ENCODE measurements at places on chromosomes 12 and 14.
A peak's percentile ranks its signal among the peaks of the same experiment; 100 is the strongest.

GRCh38 chr12:26097046-26097878, 27.6 kb downstream of the BHLHE41 start:
- peak; percentile 70 for DNase-seq

DNA sequence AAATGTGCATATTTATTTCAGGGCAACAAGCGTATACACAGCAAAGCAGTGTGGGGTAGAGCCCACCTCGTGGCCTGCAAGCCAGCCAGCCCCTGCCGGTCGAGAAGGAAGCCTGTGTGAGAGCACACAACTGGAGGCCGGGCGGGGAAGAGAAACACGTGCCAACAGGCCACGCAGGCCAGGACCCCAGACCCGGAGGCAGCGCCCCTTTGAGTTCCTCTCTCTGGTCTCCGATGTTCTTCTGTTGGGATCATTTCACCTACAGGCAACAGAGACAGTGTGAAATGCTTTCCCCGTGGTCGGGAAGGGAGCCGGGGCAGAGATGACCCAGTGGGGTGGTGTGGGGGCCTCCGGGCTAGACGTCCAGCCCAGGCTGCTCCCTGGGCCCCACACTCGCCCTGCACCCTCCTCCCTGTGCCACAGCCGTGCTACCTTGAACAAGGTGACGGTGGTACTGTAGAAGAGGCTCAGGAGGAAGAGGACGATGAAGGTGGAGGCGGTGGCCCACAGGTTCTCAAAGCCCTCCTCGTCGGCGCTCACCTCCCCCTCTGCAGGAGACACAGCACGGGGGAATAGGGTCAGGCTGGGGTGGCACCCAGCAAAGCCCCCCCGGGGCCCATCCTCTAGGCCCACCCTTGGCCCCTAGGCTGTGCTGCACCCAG, 325.5 kb downstream of the TMEM121 start:
- DNase-seq = no peak

DNA sequence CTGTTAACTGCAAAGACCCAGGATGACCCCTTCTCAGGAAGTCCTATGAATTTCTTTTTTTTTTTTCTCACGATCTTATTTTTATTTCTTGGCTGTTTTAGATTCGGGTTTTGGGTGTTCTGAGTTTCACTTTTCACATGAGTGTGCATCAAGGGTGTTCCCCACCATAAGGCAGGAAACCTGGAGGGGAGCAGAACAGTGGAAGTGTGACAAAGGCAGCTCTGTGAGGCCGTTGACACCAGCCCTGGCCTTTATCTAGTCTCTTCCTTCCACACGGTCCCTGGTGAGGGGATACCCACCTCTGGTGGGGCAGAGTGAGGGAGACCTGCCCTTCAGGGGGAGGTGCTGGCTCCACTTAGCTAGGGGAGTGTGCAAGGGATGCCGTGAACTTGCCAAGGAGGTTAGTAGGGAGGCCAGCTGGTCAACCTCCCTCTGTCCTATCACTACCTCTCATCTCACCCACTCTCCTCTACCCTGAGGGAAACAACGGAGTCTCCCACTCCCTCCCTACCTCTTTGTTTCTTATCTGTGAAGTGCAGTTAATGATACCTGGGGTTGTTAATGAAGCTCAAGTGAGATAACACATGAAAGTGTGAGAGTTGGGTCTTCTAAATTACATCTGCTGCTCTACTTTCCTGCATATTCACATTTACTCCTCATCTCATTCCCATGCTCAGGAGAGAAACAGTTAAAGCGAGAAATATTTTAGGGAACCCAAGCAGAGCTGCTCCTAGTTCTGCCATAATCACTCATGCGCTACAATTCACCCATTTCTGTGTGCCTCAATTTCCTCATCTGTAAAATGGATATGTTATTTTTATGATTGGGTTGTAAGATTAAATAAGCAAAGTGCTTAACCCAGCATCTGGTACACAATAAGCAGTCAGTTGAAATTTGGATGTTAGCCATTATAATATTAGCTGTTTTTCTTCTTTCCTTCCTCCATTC, 4.4 kb upstream of the GALNT6 start:
- DNase-seq = no peak

DNA sequence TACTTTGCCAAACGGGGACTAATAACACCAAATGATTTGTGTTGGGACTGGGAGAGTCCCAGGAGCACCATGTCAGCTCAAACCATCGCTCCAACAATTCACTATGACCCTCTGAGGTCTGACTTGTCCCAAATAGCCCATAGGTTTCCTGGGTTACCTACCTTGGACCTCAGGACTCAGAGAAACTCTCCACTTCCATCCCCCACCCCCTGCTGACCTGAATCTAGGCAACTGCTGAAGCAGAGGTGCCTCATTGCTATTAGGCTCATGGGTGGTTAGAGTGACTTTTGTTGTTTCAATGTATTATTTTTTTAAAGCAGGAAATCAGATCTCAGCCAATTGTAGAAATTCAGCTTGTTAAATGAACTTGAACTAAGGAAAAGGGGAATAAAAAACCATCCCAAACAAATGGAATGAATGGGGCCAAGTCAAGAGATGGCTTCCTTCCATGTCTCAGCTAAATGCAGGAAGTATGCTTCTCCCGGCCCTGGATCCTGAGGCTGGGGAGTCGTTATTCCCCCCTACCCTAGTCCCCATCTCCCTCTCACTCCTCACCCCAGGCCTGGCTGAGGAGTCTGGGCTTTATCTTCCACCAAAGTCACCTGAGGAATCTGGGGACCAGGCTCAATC, 80.9 kb upstream of the SLC24A4 start:
- DNase-seq = no peak

- DNase-seq = no peak
Measured at GRCh38 chr14:94774344-94775090, 4.6 kb upstream of the GSC start.

DNA sequence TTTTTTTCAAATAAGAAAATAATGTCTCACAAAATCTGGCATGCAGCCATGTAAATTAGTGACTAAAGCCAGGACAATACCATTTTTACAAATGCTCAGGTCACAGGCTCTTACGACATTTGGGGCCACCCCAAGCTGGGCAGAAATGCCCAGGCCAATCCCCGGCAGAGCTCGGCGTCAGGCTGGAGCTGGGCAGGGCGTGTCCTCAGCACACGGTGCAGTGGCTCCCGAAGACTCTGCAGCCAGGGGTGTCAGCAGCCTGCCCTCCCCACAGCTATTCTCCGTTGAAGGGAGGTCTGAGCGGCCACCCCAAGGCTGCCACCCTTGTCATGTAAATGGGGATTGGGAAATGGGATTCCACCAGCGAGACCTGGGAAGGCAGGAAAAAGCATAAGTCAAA, 158.6 kb downstream of the DICER1 start:
- no peak for DNase-seq

- peak; percentile 17 for DNase-seq
Measured at GRCh38 chr12:124734224-124734788, 129.4 kb downstream of the SCARB1 start.

DNA sequence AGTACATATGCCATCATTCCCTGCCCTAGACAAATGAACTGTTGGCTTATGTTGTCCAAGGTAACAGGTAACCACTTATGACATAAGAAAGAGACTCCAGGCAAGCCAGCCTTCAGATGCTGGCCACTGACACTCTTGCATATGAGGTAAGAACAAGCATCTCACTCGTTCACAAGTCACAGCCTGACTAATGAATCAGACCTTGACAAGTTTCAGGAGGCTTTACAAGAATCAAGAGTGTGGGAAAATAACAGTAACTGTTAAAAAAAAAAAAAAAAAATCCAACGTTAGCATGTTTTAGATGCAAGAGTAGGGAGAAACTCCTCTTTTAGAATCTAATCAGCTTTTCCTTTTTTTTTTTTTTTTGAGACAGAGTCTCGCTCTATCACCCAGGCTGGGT, 40.7 kb downstream of the ZFYVE1 start:
- DNase-seq = no peak

DNA sequence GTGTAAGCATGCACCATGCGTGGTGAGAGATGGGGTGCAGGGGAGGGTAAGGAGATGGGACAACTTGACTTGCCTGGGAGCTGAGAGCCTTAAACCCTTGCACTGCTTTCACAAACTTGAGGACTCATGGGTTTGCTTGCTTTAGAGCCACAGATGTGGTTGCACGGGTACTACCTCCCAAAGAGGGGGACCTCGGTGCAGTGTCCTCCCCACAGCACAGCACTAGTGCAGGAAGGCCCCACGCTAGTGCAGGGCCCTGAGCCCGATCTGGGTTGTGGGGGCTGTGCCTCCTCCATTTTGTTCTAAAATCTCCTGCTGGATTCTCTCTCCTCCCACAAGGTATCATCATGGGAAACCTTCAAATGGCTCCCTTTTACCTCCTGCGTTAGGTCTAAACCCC, 11.2 kb downstream of the KRT72 start:
- no peak for DNase-seq

GRCh38 chr14:97021001-97021400, 223.8 kb downstream of the VRK1 start:
- DNase-seq = no peak

DNA sequence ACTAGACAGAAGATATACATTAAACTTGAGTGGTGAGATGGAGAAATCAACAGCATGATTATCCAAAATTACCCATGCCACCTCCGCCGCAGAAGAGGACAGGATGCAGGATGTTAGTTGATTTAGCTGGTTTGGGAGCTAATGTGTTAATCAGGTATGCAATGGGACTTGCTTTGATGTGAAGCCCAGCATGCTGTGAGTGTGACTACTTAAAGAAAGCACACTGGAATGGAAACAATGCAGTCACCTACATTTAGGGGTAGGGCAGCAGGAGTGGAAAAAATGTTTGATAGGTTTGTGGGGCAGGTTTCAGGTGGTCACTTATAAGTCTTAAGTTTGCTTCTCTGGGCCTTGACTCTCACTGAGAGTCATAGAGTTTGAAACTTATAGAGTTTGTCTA, 170.0 kb upstream of the DAAM1 start:
- DNase-seq = no peak

GRCh38 chr12:94621662-94622359, 28.5 kb downstream of the TMCC3 start:
- peak; percentile 66 for DNase-seq

- peak; percentile 93 for DNase-seq
Measured at GRCh38 chr12:116916714-116917114, 6.0 kb downstream of the FBXW8 start.

GRCh38 chr14:24100197-24100981, 6.3 kb downstream of the PCK2 start:
- no peak for DNase-seq

GRCh38 chr12:39161465-39162085, 256.2 kb upstream of the CPNE8 start:
- no peak for DNase-seq
